Stimulated activated CD4-positive, alpha-beta T cell treated with anti-CD3 and anti-CD28 coated beads, Interleukin-1b, Interleukin-23, amount 100 ng/mL, for 24 hours (primary cell): ENCODE measurements at places on chromosomes 3 and 15.

DNA sequence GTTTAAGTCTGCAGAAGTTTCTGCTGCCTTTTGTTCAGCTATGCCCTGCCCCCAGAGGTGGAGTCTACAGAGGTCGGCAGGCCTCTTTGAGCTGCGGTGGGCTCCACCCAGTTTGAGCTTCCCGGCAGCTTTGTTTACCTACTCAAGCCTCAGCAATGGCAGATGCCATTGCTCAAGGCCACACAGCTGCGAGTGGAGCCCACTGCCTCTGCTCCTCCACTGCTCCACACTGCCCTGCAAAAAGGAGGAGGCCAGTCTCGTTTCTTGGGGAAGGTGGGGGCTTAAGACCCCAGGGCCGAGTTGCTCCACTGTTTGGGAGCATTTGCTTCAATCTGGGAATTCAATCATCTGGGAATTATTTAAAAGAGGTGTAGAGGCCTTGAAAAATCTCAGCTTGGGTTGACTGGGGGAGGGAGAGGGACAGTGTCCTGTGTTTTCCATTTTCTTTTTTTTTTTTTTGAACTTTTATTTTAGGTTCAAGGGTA is 144.6 kb upstream of the MEF2A start:
- no peak for DNase-seq

DNA sequence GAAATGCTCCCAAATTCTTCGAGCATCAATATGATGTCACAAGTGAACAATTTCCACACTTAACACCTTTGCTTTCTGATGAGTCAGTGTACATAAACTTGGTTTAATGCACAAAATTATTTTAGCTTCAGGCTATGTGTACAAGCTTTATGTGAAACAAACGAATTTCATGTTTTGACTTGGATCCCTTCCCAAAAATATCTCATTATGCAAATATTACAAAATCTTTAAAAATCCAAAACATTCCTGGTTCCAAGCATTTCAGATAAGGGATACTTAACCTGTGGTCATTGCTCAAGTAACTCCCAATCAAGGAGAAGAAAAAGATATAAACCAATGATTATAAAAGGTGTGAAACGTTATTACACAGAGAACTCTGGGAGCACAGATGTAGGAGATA is 25.2 kb downstream of the RAB5A start:
- DNase-seq, result no peak

DNA sequence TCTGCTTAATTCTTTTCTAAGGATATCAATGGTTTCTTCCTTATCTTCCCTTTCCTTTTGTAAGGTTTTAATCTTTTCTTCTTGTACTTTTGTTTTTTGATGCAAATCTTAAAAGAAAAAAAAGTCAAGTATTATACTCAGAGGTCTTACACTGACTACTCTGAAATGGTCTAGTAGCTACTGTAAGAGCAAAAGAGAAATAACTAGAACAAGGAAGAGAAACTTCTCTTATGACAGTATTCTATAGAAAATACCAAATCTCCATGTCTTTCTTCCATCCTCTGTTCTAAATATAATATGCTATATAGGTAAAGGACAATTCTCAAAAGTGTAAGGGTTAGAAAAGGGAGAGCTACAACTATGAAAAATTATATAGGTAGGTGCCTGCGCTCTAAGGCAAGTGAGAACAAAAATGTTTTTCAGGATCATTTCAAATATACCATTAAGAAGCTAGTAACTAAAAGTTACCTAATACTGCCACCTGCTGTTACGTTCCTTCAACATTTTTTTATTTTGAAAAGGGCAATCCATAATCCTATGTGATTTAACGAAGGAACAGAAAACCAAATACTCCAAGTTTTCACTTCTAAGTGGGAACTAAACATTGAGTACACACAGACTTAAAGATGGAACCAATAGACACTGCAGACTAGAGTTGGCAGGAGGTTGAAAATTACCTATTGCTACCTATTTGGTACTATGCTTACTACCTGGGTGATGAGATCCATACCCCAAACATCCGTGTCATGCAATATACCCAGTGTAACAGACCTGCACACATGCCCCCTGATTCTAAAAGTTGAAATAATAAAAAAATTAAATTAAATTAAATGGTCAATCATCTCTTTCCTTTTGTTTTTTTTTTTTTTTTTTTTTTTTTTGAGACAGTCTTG is 36.7 kb downstream of the CIP2A start:
- no peak for DNase-seq

DNA sequence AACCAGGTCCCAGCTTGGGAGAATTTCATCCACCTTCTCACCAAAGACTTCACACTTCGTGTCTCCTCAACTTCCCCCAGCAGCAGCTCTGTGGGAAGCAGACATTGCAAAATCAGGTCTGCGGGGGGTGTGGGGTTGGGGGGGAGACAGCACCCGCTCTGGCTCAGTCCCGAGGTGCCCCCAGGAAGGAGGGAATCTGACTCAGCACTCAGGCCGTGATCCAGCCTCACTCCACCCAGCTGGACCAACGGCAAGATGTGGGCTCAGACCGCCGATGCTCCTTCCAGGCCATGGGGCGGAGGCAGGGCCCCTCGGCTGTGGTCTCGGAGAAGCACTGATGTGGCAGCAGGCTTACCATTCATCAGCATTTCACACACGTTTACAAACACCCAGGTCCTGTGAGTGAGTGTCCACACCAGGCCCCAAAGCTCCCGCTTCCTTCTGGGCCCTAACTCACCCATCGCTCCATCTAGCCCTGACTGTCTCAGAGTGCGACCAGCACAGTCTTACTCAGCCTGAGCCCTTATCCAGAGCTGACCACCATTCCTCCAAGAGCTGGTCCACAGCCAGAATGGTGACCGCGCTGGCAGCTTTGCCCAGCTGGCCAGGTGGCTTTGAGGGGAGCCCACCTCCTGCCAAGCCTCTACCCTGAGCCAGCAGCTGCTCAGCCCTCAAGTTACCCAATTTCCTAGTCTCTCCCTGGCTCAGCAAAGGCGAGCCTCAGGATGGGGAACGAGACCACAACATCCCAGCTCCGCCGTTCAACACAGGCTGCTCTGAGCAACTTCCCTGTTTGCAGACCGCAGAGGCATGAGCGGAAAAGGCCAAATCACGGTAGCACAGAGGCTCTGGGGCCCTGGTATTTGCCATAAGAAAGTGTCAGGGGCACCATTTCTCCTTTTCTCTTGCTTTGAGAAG is 3.3 kb downstream of the STAB1 start:
- no peak for DNase-seq

- DNase-seq, result no peak
These were observed 1.3 kb downstream of the CLPX start for GRCh38 chr15:65183865-65184159.

DNA sequence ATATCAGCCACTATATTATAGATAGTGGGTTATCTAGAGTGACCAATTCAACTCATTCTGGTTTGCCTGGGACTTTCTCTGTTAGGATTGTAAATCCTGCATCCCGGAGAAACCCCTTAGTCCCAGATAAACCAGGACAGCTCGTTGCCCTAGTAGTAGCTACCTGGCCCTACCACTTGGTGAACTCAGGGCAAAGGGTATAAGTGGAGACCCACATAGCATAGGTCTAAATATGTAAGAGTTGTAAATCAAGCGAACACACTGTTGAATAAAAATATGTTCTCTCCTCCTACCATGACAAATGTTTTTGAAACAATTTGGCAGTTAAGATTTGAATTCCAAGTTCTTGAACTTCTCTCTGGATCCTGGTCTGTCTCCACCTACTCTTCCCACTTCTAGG is 15.7 kb upstream of the LMCD1 start:
- no peak for DNase-seq

DNA sequence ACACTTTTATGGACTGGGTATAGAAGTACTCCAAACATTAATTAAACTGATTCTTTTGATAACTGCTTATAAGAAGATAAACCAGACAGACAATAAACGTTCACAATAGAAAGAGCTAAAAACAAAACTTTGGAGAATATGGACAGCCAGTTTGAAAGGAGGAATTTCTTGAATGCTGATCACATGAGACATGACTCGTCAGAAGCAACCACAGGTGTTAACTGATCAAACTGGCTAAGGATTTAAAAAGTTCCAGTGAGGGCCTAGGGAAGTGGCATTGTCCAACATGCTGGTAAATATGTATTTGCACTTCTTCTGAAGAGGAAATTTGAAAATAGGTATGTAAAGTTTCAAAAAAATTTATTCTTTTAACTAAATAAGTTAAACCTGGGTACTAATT is 29.4 kb upstream of the AP3B2 start:
- no peak for DNase-seq
